ENCODE measurements at places on chromosomes 7 and 10.
A peak's percentile ranks its signal among the peaks of the same experiment; 100 is the strongest.

DNA sequence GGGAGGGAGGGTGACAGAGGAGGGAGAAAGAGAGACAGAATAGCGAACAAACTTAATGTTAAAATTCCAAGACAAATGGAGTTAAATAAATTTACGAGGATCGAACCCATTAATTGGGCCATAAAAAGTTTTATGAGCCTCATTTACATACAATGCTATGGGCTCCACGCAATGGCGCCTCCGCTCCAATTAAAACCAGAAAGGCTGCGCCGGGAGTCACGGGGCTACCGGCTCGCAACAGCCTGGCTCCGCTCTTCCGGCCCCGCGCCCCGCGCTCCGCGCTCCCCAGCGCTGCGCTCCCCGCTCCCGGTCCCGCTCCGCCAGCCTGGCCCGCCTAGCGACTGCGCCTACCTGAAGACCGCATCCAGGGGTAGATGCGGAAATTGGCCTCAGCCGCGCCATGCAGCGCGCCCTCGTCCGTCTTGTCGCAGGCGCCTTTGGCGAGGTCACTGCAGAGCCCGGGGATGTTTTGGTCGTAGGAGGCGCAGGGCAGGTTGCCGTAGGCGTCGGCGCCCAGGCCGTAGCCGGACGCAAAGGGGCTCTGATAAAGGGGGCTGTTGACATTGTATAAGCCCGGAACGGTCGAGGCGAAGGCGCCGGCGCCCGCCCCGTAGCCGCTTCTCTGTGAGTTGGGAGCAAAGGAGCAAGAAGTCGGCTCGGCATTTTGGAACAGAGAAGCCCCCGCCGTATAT lies 513 bp downstream of the HOXA7 start:
- no peak for DNase-seq

- DNase-seq = no peak
Measured at GRCh38 chr10:32751582-32751981, 206.4 kb downstream of the ITGB1 start.

DNA sequence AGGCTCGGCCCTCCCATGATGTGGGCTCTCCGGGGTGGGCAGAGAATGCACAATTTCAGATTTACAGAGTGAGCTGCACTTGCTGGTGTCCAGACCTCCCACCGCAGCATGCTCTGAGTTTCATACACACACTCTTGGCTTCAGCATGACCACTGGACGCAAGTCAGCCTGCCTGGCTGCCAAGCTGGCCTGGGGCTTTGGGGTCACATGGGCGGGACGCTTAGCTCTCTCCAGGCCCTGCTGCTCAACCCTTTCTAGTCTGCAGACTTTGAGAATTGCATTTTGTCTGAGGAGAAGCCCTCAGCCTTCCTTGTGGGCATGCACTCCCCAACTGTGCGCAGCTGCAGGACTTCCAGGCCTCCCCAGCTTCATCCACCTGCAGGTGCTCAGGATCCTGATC lies 5.7 kb downstream of the CYP2E1 start:
- no peak for DNase-seq

- peak; percentile 55 for DNase-seq
Measured at GRCh38 chr10:133375357-133376115, 2.4 kb upstream of the ECHS1 start.

DNA sequence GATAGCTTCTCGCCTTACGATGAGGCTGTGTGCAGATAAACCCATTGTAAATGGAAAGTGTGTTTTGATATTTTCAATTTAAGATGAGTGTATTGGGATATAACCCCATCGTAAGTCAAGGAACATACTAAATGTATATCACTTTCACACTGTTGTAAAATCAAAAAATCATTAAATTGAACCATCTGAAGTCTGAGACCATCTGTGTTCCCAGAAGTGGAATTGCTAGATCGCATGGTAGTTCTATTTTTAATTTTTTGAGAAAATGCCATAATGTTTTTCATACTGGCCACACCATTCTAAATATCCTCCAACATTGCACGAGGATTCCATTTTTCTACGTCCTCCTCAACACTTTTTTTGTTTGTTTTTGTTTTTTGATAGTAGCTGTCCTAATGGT lies 209.1 kb upstream of the MTPN start:
- DNase-seq = no peak

- DNase-seq = no peak
Measured at GRCh38 chr7:7490003-7490402, 45.7 kb downstream of the COL28A1 start.

- DNase-seq = no peak
Measured at GRCh38 chr7:142481548-142481947, 223.7 kb upstream of the PRSS58 start.

- peak; percentile 20 for DNase-seq
Measured at GRCh38 chr7:18610331-18610948, 114.9 kb downstream of the HDAC9 start.

DNA sequence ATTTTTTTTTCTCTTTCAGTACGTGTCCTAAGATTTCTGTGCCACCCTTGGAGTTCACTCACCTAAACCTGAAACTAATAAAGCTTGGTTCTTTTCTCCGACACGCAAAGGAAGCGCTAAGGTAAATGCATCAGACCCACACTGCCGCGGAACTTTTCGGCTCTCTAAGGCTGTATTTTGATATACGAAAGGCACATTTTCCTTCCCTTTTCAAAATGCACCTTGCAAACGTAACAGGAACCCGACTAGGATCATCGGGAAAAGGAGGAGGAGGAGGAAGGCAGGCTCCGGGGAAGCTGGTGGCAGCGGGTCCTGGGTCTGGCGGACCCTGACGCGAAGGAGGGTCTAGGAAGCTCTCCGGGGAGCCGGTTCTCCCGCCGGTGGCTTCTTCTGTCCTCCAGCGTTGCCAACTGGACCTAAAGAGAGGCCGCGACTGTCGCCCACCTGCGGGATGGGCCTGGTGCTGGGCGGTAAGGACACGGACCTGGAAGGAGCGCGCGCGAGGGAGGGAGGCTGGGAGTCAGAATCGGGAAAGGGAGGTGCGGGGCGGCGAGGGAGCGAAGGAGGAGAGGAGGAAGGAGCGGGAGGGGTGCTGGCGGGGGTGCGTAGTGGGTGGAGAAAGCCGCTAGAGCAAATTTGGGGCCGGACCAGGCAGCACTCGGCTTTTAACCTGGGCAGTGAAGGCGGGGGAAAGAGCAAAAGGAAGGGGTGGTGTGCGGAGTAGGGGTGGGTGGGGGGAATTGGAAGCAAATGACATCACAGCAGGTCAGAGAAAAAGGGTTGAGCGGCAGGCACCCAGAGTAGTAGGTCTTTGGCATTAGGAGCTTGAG lies at the start of gene CFTR:
Gene CFTR, plus strand, starts transcription at position 801 of the 830 bp plus-strand sequence. CDS start 70 bp downstream, outside the sequence.
- DNase-seq = no peak

GRCh38 chr10:9091530-9092093 lies 1037.1 kb downstream of the GATA3 start:
- no peak for DNase-seq

- DNase-seq = no peak
Measured at GRCh38 chr7:31874631-31875386, 187.8 kb downstream of the PPP1R17 start.

DNA sequence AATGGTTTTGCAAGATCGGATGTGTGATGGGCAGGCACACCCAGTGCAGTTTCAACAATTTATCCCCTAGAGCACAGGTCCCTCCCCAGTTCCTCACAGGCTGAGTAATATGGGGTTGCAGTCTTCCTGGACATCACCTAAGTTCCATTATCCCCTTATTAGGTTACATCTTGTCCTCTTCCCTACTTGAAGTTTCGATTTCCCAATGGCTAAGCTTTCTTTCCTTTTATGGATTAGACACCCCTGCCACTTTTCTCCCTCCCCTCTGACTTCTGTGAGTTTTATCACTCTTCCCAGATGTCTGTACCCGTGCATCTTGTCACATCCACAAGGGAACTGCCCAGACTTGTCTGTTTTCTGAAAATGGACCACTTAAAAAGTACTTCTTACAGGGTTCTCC lies 2.4 kb upstream of the NIPSNAP2 start:
- DNase-seq = no peak
